Activated CD4-positive, alpha-beta T cell treated with anti-CD3 and anti-CD28 coated beads, Interleukin-2, amount 50 U/mL, for 4 hours (primary cell): ENCODE measurements at places on chromosomes 7 and 10.

DNA sequence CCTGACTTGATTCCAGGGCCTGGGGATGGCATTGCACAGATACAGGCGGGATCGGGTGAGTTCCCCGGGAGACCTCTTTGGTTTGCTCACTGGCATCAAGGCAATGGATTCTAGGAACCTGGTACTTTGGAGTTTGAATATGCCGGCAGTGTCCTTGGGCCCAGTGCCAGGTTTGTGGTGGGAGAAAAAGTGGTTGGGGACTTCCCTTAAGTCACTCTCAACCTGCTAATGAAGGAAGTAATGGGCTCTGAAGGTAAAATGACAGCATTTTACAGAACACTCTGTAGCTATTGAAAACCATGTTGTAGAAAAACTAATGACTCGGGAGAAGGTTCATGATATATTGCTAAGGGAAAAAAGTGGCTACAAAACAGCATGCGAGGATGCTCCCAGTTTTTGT lies 129.9 kb downstream of the CFAP58 start:
- no peak for DNase-seq

DNA sequence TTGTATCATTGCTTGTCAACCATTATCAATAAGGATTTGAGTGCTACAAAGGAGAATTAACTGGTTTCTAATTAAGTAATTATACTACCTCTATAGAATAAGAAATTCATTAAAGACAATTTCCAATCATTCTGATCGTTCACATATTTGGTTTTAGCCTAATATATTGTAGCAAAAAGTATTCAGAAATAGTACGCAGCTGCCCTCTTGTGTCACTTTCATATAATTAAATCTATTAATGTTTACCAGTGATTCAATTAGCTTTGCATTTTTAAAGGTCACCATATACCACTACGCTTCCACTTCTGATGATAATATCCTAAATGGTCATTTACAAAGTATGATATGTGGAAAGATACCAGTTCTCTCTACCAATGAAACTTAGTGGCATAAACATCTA lies 128.3 kb downstream of the NEBL start:
- no peak for DNase-seq

- DNase-seq = peak; percentile 79
Measured at GRCh38 chr7:151083071-151083823, at the start of gene TMUB1. Gene TMUB1 (minus strand): TSS chr7:151083493. CDS start chr7:151082563, 930 bp downstream.

DNA sequence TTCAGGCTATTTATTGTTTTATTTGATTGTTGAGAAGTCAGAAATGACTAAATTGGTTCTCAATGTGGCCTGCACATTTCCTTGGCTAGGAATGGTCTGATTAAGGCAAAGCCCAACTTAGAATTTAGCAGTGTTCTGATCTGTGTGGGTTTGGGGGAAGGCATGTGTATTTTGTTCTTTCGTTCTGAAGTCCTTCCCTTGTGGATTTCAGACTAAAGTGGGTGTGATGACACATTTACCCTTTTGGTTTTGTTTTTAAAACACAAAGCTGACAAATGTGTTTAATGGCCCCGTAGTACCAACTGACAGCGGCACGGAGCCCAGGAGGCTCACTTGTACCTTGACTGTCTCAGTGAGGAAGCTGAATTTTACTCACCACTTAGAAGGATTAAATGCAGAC lies 452.3 kb upstream of the GALNT17 start:
- DNase-seq = no peak

- DNase-seq = no peak
Measured at GRCh38 chr7:88357294-88357693, 50.6 kb upstream of the STEAP4 start.

DNA sequence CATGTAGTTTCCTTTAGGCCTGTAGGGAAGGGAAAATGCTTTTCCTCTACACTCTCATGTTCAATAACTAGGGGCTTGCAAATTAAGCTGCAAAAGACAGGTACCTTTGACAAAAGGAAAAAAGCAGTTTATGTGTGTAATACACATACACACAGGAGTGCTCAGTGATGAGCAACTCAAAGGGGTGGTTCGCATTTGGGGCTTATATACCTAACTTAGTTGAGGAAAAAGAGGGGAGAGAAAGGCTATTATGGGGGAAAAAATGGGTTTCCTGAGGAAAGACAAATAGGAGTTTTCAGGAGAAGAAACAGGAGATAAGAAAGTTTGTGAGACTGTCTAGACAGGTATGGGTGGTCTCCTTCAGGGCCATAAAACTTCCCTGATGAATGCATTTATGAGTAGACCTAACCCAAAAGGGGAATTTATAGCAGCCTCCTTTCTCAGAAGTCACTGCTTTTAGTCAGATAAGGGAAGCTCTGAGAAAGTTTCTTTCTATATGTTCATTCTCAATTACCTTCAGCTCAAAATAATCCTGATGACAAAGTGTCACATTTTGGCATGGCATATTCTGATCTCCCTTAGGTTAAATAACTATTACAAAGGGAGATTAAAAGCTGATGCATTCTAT lies 55.2 kb upstream of the EZH2 start:
- no peak for DNase-seq

- no peak for DNase-seq
Measured at GRCh38 chr10:77253147-77253545, 384.5 kb downstream of the KCNMA1 start.

DNA sequence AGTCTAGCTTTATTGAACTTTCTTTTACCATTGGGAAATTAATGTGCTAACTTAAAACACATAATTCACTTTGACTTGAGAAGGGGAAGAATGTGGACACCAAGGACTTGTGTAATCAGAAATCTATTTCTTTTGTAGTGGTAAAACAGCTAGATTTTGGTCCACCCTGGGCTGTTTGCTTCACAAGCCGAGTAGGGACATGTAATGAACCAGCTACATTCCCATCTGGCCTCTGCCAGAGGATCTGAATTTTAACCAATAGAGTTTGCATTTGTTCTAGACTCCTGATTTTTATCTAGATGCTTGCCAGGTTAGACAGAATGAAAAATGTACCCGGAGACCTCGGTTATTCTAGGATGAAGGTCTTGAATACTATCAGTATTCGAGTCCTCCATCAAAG lies 1.9 kb downstream of the CACNB2 start:
- no peak for DNase-seq

DNA sequence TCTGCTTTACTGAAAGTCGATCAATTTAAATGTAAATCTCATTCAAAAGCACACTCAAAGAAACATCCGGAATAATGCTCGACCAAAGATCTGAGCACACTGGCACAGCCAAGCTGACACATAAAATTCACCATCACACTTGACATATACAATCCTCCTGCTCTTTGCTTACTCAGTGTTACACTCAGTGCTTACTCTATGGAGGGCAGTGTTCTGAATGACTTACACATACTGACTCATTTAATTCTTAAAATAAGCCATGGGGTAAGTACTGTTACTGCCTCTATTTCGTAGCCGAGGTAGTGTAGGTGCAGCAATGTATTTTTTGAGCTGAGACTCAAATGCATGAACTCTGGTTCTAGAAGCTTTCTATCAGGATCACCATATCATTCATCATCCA lies 421.5 kb upstream of the LRRN3 start:
- DNase-seq = no peak

DNA sequence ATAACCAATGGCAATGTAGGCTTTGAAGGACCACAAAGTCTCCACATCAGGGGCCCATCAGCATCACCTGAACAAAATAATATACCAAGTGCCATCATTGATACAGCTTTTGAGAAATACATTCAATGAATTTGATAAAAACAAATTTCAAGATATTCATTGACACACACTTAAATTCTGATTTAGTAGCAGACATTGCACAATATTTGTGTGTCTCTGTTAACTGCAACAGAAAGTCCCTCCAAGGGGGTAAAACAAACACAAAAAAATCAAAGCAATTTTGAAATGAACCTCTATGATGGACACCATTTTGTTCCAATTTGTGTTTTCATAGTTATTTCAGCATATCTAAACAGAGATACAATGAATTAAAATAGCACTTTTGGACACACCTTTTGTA lies 86.8 kb upstream of the RSU1 start:
- DNase-seq = no peak

GRCh38 chr10:70761727-70762350 lies 23.3 kb downstream of the TBATA start:
- DNase-seq = no peak

DNA sequence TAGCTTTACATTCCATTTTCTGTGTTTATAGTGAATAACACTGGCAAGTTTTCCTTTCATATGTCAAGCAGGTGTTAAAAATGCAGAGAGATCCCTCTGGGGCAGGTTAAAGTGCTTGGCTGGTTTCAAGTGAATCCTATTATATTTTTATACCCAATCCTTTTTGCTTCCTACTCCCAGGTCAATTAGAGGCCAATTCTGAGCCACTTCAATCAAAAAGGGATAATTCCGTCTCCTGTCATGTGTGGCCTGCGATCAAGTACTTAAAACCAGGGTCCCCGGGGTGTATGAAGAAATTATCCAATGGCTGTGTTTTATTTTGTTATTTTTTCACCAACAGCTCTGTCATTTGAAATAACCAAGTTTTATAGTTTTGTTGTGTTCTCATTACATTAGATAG lies 313.2 kb downstream of the PRPF18 start:
- no peak for DNase-seq

GRCh38 chr7:158858592-158859503 lies 2.5 kb downstream of the DYNC2I1 start:
- no peak for DNase-seq

GRCh38 chr7:77335581-77335980 lies 80.6 kb downstream of the GSAP start:
- no peak for DNase-seq

DNA sequence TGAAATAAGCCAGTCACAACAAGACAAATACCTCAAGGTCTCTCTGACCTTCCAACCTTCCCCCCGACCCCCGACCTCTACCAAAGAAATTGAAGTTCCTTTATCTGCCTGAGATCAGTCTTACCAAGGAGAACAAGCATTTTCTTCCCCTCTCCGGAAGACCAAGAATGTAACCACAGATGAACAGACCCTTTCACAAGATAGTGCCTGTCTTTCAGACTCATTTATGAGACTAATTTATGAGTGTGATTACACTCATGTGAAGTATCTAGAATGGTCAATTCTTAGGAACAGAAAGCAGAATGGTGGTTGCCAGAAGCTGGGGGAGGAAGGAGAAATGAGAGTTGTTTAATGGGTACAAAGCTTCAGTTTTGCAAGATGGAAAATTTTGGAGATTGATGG lies 108.9 kb upstream of the MKLN1 start:
- no peak for DNase-seq

- no peak for DNase-seq
Measured at GRCh38 chr7:35521941-35522340, 173.0 kb downstream of the HERPUD2 start.
